ENCODE measurements at places on chromosomes 7 and 10.

DNA sequence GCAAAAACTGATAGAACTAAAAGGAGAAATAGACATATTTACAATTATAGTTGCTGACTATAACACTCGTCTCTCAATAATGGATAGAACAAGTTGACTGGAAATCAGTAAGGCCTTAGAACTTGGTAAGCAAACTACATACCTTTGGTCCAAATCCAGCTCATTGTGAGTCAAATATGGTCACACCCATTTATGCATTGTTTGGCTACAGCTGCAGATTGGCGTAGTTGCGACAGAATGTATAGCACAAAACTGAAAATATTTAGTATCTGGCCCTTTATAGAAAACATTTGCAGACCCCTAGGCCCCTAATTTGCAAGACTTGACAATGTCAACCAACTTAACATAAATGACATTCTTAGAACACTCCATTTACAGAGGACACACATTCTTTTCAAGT is 103.6 kb upstream of the EGR2 start:
- no peak for DNase-seq

DNA sequence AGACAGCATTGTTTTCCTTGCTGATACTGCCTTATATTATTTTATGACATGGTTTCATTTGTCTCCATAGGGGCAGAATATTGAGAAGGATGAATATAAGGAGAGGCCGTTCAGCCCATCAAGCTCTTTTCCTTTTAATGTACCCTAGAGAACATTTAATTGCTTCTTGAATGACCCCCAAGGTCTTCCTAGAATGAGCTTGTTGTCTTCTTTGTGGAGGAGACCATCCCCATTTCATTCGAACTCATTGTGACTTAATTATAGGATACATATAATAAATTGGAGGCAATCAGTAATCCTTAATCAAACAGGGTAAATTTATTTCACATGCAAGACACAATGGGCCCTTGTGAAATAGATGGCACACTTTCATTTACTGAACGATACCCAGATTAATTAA is 231.3 kb downstream of the MDFIC start:
- no peak for DNase-seq

DNA sequence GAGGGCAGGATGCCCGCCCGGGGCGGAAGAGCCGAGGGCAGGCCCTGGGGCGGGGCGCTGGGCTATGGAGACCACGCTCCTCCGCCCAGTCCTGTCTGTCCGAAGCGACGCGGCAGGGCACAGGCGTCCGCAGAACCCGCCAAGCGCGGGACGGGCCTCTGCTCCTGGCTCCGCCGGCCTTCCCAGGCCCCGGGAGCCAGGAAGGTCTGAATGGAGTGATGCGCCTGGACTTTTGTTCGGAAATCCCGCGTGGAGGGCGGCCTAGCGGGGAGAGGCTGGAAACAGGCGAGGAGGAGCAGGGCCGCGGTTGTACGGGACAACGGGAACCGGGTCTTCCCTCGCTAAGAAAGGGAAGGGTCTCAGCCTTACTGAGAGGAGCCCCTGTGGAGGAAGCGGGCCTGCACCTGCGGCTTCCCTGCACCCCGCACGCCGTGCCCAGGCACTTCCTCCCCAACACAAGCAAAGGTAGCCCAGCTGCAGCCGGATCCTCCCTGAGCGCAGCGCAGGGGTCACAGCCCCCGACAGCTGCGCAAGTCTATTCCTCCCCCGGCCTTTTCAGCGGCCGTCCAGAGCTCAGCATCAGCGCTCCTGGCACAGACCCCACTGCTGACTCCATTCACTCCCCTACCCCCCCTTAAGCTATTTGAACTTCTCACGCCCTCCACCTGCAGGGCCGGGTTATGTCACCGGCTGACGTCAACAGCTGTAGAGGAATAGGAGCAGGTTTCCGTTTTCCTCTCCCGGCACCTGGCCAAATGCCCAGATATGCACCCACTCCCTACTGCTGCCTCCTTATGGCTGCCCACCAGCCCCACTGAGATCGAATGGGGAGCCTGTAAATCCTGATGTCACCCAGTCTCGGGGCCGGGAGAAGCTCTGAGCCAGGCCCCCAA is 143.2 kb upstream of the RET start:
- peak; percentile 7 for DNase-seq

- no peak for DNase-seq
Measured at GRCh38 chr10:91565226-91565625, 67.6 kb downstream of the PPP1R3C start.

GRCh38 chr7:149790754-149791360 is 17.5 kb upstream of the ZNF467 start:
- no peak for DNase-seq

DNA sequence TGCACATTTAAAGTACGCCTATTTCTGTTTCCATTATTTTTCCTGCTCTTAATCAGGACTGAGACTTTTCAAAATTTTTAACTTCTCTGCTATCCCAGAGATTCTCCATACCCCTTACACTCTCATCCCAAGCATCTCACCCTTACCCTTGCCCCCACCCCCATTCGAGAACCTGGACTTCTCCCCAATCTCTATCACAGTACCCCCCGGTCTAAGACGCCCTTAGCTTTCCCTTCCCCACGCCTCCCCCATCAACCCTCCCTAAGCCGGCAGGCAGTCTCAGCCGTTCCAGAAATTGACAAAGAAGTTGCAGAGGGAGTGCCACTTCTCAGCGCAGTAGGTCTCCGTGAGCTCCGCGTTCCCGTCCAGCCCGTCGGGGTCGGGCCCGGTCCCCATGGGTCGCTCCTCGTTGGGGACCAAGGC is 1.4 kb downstream of the FGFBP3 start:
- no peak for DNase-seq

- DNase-seq = no peak
Measured at GRCh38 chr10:124346831-124347230, 71.9 kb downstream of the OAT start.

GRCh38 chr10:65550761-65551160 is 1375.1 kb upstream of the LRRTM3 start:
- no peak for DNase-seq

DNA sequence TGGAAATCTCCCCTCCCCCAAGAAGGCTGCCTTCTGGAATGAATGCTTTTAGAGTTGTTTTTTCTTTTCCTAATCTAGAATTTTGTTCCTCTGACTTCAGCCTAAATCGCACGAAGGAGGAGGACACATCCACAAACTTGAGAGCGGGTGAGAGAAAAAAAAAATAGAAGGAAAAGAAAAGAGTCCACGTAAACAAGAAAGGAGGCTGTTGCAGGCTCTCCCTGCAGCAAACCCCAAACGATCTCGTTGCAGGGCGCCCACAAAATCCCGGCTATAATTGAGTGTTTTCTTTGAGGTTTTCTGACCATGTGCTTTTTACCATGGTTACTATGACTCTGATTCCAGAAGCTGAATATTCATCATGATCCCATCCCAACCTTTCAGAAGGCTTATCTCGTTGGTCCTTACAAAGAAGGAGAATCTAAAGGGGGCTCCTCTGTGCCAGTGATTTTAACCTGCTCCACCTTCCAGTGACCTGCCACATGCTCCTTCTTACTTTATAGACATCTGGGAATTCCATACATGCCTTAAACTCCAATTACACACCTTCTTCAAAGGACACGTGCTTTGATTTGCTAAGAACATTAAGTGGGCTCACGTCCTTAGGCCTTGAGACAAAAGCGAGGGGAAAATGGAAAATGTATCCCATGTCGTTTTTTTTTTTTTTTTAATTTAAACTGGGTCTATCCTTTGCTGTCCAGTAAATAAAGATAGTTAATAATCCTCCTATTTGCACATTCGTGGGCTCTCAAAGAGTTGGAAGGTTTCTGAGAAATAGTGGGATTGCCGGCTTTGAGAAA is 5.8 kb downstream of the TWIST1 start:
- DNase-seq = no peak

DNA sequence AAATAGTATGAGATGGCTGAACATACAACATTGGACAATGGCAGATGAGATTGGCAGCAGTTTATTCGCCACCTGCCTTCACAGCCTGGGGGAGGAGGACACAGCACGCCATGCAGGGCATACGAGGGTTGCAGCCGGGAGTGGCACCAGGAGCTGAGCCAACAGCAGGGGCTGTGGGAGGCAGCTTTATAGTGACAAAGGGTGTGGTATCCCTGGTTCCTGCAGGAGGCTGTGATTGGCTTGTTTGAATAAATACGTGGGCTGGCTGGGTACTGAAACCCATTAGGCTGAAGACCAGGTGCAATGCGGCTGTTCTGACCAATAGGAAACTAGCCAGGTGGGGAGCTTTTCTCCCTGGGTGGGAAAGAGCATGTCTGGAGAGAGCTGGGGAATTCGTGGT is 68.9 kb upstream of the LEP start:
- DNase-seq = no peak

DNA sequence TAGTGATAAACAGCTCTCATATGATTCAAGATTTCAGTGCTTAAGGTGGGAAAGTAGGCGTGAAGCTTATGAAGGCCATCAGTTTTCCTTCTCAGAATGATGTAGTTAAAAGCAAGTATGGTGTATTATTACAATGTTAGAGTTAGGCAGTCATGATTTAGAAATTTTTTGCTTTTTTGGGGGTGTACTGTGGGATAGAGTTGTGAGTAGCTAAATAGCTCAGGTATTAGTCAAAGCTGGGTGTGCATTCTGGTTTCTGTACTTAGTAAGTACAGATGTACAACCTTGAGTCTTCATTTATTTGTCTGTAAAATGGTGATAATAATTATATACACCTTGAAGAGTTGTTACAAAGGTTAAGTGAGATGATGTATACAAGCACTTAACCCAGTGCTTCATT is 52.2 kb downstream of the R3HCC1L start:
- no peak for DNase-seq

GRCh38 chr10:129438024-129438423 is 29.0 kb upstream of the MGMT start:
- no peak for DNase-seq

- no peak for DNase-seq
Measured at GRCh38 chr10:70323138-70323696, 39.4 kb upstream of the NPFFR1 start.

- DNase-seq = no peak
Measured at GRCh38 chr7:71793251-71793650, 618.9 kb downstream of the CALN1 start.

DNA sequence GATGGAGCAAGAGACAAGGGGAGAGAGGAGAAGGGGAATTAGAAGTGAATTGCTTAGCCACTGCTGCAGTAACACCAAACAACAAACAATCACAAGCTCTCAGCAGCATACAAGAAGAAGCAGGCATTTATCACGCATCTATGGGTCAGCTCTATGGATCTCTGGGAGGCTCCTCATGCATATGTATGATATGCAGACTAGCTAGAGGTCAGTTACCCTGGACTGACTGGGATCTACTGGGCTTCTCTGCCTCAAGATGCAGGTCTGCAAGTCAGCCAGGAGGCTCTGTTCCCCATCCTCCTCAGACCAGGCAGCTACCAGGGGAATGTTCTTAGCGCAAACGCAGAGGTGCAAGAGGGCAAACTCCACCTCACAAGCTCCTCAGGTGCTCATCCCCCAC is 64.7 kb upstream of the SEM1 start:
- DNase-seq = no peak

- DNase-seq = peak; percentile 28
Measured at GRCh38 chr10:96130326-96130995, 364 bp downstream of the ZNF518A start.

GRCh38 chr7:101562531-101563197 is 66.4 kb downstream of the MYL10 start:
- DNase-seq = no peak

GRCh38 chr7:17599733-17600339 is 301.4 kb downstream of the AHR start:
- DNase-seq = no peak

DNA sequence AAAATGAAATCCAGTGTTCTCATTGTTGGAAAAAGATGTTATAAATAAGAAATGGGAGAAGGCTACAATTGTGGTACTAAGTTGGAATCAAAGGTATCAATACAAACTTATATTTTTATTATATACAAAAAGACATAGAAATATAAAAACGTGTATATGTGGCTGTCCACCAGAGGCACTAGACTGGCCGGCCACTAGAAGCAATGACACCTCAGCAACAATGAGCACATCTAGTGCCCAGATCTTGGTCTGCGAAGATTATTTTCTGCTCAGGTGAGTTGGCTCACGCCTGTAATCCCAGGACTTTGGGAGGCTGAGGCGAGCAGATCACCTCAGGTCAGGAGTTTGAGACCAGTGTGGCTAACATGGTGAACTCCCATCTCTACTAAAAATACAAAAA is 21.6 kb downstream of the IDE start:
- DNase-seq = no peak

GRCh38 chr10:102492983-102493382 is 9.5 kb downstream of the ACTR1A start:
- no peak for DNase-seq

- no peak for DNase-seq
Measured at GRCh38 chr10:5897053-5897340, 7.0 kb downstream of the FBH1 start.

GRCh38 chr7:28427236-28427635 is 14.9 kb downstream of the CREB5 start:
- DNase-seq = no peak

DNA sequence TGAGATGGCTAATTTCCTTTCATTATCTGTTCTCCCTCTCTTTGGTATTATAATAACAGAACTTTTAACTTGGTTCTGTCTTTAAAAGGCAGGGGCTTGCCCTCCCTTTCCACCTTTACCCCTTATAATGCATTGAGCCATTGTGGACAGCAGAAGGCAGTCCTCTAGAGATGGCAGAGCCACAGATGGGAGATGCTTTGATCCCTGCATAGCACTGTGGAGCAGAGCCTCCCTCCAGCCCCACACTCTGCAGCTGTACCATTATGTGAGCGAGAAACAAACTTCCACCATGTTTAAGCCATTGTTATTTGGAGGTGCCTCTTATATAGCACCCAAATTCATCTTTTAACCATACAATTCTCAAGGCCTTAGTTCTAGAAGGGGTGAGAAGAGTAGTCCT is 78.4 kb downstream of the SEC23IP start:
- no peak for DNase-seq

- no peak for DNase-seq
Measured at GRCh38 chr10:117509573-117509972, 33.0 kb upstream of the EMX2 start.

GRCh38 chr7:50962962-50963374 is 180.3 kb upstream of the GRB10 start:
- DNase-seq = no peak

GRCh38 chr10:7756360-7756992 is 31.3 kb downstream of the KIN start:
- no peak for DNase-seq

- DNase-seq = no peak
Measured at GRCh38 chr7:86929293-86930109, 130.0 kb downstream of the ELAPOR2 start.

DNA sequence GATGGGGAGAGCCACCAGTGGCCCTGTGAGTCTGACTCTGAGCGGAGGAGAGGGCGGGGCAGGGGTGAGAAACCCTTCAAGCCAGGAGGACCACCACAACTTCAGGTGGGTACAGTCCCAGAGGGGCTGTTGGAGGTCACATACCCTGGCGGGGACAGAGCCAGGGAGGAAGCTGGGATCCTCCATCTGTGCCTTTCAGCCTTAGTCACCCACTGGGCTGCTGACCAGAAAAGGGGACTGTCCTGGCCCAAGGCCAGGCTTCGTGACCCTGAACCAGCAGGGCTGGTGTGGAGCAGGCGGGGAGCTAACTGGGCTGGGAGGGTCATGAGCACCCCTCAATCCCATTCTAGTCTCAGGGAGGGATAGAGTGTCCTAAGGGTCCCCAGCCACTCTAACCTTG is 1.5 kb upstream of the CALHM3 start:
- DNase-seq = no peak

GRCh38 chr7:77409739-77410547 is 6.2 kb downstream of the GSAP start:
- DNase-seq = no peak

Data from stimulated activated CD4-positive, alpha-beta T cell treated with anti-CD3 and anti-CD28 coated beads, Interleukin-1b, Interleukin-23, amount 100 ng/mL, for 1 hour (primary cell).